ENCODE measurements at places on chromosomes 7 and 10.
A peak's percentile ranks its signal among the peaks of the same experiment; 100 is the strongest.

- DNase-seq: no peak
These were observed 34.7 kb upstream of the SLC35B4 start for GRCh38 chr7:134351424-134351823.

DNA sequence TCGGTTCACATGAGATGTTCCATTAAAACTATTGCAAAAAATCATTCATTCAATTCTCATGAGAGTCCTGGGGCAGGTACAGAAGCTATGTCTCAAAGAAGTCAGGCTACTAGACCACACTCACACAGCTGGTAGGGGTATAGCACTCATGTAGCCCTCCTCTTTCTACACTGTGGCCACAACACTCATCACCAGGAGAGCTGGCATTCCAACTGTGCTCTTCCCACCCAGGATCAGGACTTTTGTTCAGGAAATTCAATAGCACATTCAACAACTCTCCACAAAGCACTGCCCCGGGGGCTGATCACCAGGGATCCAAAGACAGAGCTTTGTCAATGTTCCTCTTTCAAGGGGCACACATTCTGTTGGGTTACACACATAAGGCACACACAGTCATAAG is 31.0 kb upstream of the C10orf90 start:
- DNase-seq: no peak

DNA sequence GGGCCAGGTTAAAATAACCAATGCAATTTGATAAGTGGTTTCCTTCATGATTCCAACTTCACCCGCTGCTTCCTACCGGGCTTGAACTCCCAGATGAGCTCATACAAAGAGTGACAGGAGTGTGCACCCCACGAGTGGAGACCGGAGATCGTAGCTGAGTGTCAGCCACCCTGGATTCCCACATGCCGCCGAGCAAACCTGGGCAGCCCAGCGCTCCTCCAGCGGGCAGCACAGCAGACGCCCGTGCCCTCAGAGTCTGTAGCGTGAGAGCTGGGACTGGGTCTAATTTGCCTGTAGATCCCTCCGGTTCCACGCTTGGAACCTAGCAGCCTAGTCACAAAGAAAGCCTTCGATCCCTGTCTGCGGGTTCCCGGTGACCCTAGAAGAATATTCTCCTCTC is 476.1 kb upstream of the MGMT start:
- DNase-seq: no peak

DNA sequence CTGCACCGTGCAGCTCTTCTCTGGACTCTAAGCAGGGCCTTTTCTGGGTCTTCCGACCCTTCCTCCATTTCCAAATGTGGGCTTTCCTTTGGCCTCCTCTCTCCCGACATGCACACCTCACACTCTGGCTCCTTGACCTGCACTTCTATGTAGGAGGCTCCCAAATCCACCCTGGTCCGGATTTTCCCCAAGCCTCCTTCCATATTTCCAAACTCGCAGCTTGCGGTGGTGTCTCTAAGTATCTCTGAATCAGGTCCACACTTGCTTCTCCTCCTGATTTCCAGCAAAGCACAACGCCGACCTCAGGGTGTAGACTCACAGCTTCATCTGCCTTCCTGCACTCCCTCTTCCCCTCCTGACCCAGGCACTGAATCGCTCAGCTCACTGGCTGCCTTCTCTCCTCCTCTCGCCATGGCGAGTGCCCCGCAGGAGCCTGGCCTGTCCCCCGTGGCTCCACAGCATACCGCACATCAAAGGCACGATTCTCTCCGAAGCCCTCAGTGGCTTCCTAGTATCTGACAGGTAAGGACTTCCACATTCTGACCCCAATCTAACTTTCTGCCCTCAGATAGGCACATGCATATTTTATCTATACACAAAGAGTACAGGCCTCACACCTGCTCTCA is 27.8 kb downstream of the DIP2C start:
- DNase-seq: no peak

- no peak for DNase-seq
These were observed 6.4 kb downstream of the SFTPD start for GRCh38 chr10:79942261-79943185.

- no peak for DNase-seq
These were observed 12.2 kb downstream of the CCDC6 start for GRCh38 chr10:59894114-59894513.

DNA sequence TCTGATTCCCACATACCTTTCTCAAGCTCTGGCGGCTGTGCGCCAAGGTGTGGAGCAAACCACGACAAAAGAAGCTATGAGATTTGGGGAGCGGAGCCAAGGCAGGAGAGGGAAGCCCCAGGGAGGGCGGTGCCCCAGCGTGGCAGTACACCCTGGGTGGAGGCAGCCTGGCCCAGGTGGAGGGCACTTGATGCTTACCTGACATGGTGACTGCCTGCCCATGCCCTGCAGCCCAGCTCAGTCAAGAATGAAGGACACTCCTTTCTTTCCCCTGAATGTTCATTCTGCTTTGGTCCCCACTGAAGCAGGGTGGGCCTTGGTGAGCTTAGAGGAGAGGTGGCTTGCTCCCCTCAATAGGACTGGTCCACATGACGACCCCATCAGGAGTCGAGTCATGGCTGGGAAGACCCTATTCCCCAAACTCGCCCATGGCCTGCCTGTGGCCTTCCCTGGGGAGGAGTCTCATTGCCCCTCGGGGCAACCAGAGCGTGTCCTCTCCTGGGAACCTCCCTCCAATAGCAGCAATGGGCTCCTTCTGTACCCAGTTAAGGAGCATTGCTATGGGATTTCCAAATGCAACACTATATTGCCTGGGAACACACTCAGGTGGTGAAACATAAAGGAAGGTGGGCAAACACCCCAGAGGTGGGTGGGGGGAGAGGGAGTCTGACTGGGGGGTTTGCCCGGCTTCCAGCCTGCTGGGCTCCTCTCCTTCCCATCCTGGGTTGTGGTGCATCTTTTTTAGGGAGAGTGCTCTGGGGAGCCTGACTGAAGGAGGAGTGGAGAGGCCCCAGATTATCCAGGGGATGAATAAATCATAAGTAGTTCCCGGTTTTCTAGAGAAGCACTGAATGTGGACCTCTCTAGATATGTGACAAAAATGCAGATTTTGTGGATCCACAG is 22.7 kb downstream of the RAMP3 start:
- DNase-seq: no peak

- peak; percentile 75 for DNase-seq
These were observed at the start of gene PIP4K2A for GRCh38 chr10:22714479-22715289. Gene PIP4K2A (minus strand): TSS chr10:22714578. CDS start chr10:22714326, 252 bp downstream.

DNA sequence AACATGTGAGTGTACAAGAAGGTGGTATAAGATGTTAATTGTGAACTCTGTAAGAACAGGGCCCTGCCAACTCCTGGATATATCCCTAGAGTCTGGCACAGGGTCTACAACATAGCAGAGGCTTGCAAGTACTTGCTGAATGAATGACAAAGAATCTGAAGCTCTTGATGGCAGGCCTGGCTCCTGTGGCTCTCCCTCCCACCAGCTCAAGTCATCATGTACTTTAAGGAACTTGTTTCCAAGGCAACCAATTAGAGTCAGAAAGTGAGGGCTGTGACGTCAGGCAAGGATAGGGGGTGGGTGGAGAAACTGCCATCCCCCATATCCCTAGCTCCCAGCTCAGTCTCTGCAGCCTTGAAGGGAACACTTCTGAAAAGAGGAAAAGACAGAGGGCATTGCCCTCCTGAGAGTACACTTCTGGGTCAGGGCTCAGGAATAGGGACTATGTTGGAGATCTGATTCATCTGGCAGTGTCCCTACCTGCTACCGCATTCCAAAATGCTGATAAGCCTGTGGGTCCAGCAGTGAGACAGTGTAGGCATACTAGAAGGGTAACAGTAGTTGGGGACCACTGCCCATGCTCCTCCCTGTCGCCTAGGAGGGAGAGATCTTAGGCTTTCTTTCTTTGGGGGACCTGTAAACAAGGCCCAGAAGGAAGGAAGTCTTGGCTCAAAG is 34.6 kb upstream of the BTRC start:
- no peak for DNase-seq

- DNase-seq: peak; percentile 40
These were observed 25.0 kb downstream of the RGS10 start for GRCh38 chr10:119517235-119518141.

DNA sequence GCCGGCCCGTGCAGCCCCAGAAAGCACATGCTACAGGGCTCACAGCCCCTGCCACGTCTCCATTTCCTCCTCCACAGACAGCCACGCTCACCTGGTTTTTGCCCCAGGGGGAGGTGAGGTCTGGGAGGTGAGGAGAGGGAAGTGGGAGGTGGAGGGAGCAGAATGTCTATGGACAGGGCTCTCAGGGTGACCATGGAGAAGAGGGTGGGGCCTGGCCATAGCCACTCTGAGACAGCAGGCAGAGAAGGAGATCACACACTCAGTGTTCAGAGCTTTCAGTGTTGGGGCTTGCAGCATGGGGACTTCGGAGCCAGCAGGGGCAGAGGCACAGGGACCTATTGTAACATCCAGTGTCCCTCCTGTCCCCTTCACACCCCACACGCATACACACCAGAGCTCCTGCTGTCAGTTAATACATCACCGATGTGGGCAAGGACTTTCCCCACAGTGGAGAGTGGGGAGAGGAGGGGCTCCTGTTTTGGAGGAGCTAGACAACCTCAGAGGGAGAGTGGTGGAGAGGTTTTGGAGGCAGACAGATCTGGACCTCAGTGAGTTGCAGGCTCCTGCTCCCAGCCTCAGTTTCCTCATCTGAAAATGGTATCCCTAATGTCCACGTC is 14.4 kb downstream of the WDFY4 start:
- no peak for DNase-seq

- DNase-seq: no peak
These were observed 16.4 kb downstream of the HOXA1 start for GRCh38 chr7:27079234-27079975.

Measured in GM19239 (cell line).